ENCODE measurements at places on chromosomes 11 and 22.

DNA sequence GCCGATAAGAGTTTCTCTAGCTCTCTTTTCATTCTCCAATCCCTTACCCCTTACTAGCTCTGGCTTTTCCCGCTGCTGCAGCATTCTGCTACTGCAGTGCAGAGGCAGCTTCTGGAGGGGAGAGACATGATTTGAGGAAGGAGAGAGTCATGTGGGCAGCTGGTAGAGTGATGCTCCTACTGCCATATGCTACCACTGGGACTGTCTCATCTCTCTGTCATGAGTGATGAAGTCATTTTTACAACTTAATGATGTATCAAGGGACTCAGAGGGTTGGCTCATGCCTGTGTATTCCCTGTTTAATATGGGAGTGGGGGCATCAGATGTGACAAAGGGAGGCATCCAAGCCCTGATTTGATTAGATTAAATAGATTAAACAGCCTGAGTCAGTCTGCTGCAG is 11.3 kb downstream of the SLC17A6 start:
- no peak for DNase-seq

DNA sequence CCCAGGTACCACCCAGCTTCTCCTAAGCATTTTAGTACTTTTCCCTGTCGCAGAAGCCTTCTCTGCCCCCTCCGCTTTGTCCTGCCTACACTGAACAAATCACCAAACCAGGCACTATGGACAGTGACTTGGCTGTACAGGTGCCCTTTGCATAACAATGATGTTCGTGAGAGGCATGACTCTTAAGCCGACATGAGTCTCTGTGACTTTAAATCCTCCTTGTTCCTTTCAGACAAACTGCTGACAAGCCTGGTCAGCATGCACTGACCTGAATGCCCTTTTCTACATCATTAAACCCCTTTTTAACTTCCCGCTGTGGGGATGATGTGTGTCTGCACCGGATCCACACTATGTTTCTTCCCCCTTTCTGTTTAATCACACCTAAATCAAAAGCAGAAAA is 16.6 kb downstream of the CAVIN3 start:
- DNase-seq = no peak

DNA sequence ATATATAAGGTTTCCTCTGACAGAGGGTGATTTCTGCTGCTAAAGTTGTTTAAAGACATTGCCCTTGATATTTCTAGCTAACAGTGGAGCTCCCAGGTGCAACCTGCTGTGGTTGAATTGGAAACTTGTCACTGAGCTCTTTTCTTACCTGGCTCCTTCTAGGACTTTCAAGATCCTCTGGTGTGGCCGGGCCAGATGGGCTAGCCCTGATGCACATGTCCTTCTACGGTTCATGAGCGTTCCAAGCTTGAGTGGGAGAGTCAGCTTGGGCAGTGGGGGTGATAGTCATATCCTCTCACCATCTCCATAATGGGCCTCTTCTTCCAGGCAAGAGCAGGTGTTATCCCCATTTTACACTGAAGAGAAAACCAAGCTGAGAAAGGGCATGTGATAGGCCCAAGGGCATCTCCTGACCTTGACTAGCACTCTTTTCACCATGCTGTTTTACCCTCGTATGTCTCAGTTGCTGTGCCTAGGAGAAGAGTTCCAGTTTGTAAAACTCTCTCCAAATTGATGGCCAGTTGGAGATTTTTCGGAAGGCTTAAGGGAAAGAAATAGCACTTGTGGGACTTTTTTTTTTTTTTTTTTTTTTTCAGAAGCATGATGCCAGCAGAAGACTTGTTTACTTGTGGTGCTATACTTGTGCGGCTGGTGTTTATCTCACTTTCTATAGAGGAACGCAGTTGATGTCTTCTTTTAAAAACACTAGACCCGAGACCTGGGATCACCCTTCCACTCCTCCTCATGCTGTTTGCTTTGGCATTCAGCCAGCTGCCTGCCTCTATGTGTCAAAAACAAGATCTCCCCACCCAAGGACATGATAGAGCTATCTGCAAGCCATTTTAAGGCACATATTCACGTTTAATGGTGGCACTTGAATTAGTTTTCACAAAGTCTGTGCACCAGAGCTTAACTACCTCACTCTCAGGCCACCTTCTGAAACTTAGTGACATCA is 32.6 kb downstream of the TEAD1 start:
- DNase-seq = no peak

GRCh38 chr22:49604732-49605302 is 222.9 kb downstream of the BRD1 start:
- no peak for DNase-seq

DNA sequence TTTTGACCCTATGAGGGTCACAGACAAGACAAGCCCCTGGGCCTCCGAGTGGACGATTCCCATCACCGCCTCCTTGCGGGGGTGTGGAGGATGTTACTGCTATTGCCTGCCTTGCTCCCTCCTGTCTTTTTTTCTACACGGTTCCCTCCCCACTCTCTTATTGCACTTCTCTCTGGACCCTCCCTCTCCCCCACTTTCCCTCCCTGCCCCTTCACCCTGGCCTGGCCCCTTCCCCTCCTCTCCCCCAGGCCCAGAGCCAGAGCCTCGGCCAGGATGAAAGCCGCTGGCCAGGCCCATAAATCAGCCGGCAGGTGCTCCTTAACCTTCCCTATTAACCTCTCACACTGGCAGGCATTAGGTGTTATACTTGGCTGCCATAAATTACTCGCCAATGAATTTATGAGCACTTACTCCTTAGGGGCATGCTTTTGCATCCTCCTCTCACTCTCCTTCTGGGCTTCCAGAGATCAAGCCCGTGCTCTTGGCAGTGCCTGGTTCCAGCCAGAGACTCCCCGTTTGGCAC is 18.3 kb upstream of the ALX4 start:
- DNase-seq = no peak

DNA sequence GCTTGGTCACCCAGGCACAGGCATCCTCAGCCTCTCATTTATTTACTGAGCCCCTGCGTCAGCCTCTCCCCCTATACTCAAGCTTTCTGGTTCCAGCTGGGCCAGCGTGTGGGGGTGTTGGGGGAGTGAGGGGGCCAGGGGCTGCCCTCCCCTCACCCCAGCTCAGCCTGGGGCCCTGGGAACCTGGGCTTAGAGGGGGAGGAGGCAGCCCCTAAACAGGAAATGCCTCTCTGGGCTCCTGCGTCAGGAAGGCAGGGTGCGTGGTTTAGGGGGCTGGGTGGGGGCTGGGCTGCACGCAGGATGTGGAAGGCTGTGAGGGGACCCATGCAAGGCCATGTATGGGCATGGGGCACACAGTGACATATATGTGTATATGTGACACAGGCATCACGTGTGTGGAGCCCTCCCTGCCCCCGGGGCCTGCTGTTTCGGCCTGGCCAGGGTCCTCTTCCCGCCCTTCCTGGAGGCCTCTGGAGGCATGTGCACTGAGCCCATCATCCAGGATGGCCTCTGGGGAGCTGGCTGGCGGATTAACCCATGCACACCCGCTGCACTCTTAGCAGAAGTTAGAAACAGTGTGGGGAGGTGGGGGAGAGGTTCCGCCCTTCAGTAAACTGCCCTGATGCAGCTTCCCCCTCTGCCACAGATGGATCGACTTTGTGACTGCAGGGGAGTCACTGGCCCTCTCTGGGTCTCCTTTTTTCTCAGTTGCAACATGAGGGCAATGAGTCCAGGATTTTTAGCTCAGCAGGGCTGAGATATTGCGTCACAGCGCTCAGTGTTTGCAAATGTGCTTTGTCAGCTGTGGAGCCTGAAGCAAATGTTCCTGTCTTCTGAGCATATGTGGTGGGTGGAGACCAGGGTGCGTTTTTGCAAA is 1.1 kb upstream of the CD248 start:
- no peak for DNase-seq

GRCh38 chr11:10414659-10415058 is 40.4 kb upstream of the AMPD3 start:
- DNase-seq = no peak

- no peak for DNase-seq
Measured at GRCh38 chr11:35272391-35272902, 133.5 kb downstream of the CD44 start.

GRCh38 chr11:111355956-111356659 is 23.0 kb downstream of the POU2AF1 start:
- peak; percentile 69 for DNase-seq

- no peak for DNase-seq
Measured at GRCh38 chr22:28813772-28814518, 13.6 kb upstream of the XBP1 start.

DNA sequence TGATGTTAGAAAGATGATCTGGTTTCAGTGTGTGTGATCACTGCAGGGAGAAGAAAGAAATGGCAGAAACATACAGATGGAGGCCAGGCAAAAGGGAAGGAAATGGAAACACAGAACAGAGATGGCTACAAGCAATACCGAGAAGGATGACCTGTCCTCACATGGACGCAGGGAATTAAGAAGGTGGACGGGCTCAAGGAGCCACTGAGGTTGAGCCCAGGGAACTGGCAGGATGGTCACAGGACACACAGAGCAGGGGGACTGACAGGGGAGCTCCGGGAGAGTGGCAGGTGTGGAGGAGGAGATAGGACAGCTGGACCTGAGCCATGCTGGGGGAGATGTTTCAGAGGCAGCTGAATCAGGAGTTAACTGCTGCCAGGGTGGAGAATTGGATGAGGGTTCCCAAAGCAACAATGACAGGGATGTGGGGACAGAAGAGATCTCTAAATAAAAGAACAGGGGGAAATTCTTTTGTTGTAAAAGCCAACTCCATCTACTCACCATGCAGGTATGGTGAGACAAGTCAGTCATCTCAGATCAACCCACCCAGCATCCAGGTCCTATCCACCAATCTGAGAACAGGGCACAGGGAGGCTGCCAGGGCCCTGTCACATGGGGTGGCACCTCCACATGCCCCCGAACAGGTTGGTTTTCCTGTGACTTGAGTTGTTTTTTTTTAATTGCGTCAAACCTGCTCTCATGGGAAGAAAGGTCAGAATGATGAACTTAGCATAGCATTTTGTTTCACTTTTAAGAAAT is 26.3 kb downstream of the KLHL22 start:
- no peak for DNase-seq

- no peak for DNase-seq
Measured at GRCh38 chr11:106178361-106178760, 100.9 kb downstream of the AASDHPPT start.

DNA sequence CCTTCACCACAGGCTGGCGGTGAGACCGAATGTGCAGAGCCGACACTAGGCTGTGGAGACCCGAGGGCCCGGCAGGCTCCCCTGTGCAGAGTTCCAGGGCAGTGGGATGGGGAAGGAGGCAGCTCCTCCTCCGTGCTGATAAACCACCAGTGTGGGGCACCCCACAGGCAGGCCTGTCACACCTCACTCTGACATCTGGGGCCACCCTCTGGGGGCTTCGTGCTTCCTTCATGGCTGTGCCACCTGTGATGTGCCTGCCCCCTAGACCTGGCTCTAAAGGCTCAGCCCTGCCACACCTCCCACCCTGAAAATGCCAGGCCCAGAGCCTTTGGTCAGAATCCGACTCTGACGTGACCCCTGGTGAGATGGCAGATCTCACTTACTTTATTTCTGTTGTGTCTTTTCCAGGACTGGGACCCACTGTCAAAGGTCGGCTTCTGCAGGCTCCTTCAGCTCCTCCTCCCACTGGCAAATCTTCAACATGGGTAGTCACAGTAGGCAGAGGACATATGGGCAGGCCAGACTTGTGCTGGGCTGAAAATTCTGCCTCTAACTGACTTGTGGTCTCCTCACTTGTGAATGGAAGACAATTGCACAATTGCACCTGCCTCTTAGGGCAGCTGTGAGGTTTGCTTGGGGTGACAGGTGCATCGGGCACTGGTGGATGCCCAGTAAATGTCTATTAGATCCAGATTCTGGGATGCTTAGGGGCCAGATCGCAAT is 46.2 kb upstream of the TSKU start:
- DNase-seq = no peak

DNA sequence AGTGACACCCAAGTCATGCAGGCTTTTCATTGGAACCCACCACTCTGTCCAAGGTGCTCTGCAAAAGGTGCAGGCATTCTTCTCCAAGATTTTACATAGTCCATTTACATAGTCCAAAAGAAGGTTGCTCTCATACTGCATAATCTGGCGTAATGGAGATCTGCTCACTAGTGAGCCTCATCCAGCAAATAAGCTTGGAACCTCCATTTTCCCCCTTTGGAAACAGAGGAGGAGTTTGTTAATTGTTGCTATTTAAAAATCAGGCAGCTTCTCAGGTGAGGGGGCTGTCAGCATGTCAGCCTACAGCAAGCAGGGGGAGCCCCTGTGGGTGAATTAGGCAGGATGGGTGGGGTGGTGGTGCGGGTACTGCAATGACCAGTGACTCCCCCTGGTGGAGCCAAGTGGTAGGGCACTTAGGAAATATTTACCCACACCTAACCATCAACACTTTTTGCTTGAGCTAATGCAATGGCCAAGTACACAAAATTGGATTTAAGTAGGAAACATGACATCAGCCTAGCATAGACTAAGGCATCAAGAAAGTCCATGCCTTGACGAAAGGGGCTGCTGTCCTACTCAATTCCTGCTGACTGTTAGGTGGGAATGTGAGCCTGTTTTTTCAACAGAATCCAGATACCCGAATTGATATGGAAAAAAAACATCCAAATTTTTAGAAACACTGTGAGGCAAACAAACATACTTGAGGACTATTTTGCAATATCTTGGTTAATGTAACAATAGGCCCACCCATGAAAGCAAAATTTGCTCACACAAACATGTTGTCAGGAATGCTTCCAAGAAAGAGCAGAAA is 64.5 kb downstream of the AMBRA1 start:
- no peak for DNase-seq

DNA sequence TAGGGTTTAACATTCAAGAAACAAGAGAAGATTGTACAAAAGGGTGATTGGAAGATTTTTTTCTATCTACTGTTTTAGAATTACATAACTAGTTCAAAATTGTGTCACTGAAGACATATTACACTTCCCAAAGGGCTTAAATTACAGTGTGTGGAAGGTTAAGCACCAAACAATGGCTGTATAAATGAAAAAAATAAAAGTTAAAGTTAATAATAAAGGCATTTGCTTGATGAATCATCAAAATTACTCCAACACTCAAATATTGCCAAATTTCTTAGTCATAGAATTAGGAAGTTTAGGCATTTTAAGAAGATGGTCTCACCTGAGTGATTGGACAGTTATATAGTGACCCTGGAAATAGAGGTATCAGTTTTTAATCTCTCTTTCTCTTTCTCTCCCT is 227.6 kb upstream of the CARD18 start:
- DNase-seq = no peak

GRCh38 chr22:23267226-23268043 is 87.1 kb downstream of the BCR start:
- DNase-seq = no peak

GRCh38 chr11:134362192-134362901 is 30.6 kb downstream of the GLB1L2 start:
- no peak for DNase-seq

- no peak for DNase-seq
Measured at GRCh38 chr11:56950510-56950909, 38.2 kb upstream of the OR5AK2 start.

- DNase-seq = no peak
Measured at GRCh38 chr11:10301656-10302358, 3.1 kb upstream of the ADM start.
